MM.1S (cell line): ENCODE measurements at places on chromosomes 2 and 18.

GRCh38 chr2:152445791-152446201 lies 110.8 kb downstream of the FMNL2 start:
- H3K36me3 ChIP-seq, result no peaks in the 10 kb centered on the region
- no peak overlapping the region for H3K4me3 ChIP-seq
- no peaks in the 10 kb centered on the region for H3K4me1 ChIP-seq
- DNase-seq, result no peak

GRCh38 chr2:152529420-152530115 lies 187.7 kb downstream of the PRPF40A start:
- H3K4me1 ChIP-seq, result no peaks in the 10 kb centered on the region
- H3K36me3 ChIP-seq, result no peaks in the 10 kb centered on the region
- DNase-seq, result no peak
- no peak overlapping the region for H3K4me3 ChIP-seq

GRCh38 chr2:146068051-146068450 lies 1548.1 kb upstream of the ZEB2 start:
- no peak overlapping the region for H3K4me3 ChIP-seq
- peaks cover 11% of the 10 kb centered on the region for H3K4me1 ChIP-seq
- no peaks in the 10 kb centered on the region for H3K36me3 ChIP-seq
- peak; percentile 38 for DNase-seq
- H3K27ac ChIP-seq, result peak overlapping the region; percentile 23; the same call in 1 of the 2 replicates

DNA sequence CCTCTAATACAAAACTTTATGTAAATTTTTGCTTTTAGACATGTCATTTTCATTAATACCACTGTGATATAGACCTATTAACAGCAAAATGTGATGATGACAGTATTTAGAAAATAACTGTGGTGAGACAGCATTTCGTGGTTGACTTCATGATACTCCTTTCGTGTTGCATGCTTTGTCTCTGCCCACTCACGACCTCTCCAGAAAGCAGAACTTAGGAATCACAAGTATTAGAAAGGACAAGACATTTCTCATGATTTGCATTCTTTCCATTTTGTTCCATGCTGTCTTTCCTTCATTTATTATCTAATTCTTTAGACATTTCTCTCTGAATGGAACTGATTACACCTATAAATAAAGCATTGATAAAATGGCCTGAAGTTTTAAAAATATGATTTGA lies 85.2 kb upstream of the POU3F3 start:
- H3K27me3 ChIP-seq, result no peaks in the 10 kb centered on the region
- no peaks in the 10 kb centered on the region for H3K36me3 ChIP-seq
- no peak overlapping the region for H3K27ac ChIP-seq

DNA sequence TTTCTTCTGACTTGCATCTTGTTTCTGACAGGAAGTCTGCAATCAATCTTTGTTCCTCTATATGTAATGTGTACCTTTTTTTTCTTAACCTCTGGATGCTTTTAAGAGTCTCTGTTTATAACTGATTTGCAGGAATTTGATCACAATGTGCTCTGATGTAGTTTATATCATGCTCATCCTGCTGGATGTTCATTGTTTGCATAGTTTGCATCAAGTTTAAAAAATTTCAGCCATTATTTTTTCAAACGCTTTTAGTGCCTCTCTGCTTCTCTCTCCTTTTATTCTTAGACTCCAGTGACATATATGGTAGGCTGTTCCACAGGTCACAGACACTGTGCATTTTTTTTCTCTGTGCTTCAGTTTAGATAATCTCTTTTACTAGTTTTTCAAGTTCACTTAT lies 23.9 kb downstream of the RBKS start:
- no peaks in the 10 kb centered on the region for H3K27me3 ChIP-seq
- DNase-seq, result no peak
- no peaks in the 10 kb centered on the region for H3K36me3 ChIP-seq
- no peaks in the 10 kb centered on the region for H3K4me1 ChIP-seq
- H3K27ac ChIP-seq, result no peak overlapping the region

GRCh38 chr2:227485429-227485828 lies 13.5 kb downstream of the AGFG1 start:
- no peak overlapping the region for H3K4me3 ChIP-seq
- no peak overlapping the region for H3K27ac ChIP-seq
- no peak for DNase-seq
- H3K36me3 ChIP-seq, result no peaks in the 10 kb centered on the region
- no peaks in the 10 kb centered on the region for H3K27me3 ChIP-seq

GRCh38 chr2:4528773-4529172 lies 825.4 kb downstream of the DCDC2C start:
- H3K27me3 ChIP-seq, result no peaks in the 10 kb centered on the region
- H3K27ac ChIP-seq, result no peak overlapping the region
- H3K36me3 ChIP-seq, result no peaks in the 10 kb centered on the region
- no peak overlapping the region for H3K4me3 ChIP-seq

- H3K4me3 ChIP-seq, result no peak overlapping the region
- no peak overlapping the region for H3K27ac ChIP-seq
- H3K27me3 ChIP-seq, result no peaks in the 10 kb centered on the region
- H3K4me1 ChIP-seq, result 0 out of 2 replicates have a peak, but pooled peaks cover 7% of the 10 kb centered on the region
- DNase-seq, result no peak
These were observed 121.5 kb downstream of the RTN4 start for GRCh38 chr2:54928719-54929118.

- peak; percentile 60 for DNase-seq
- no peak overlapping the region for H3K27ac ChIP-seq
- no peaks in the 10 kb centered on the region for H3K4me1 ChIP-seq
- no peak overlapping the region for H3K4me3 ChIP-seq
- no peaks in the 10 kb centered on the region; the same call in 1 of the 2 replicates for H3K36me3 ChIP-seq
These were observed 40.0 kb upstream of the MCM6 start for GRCh38 chr2:135916207-135916606.

GRCh38 chr18:68865021-68865420 lies 67.1 kb downstream of the CCDC102B start:
- H3K27ac ChIP-seq, result no peak overlapping the region
- no peak overlapping the region for H3K4me3 ChIP-seq
- no peaks in the 10 kb centered on the region for H3K36me3 ChIP-seq
- no peak for DNase-seq

DNA sequence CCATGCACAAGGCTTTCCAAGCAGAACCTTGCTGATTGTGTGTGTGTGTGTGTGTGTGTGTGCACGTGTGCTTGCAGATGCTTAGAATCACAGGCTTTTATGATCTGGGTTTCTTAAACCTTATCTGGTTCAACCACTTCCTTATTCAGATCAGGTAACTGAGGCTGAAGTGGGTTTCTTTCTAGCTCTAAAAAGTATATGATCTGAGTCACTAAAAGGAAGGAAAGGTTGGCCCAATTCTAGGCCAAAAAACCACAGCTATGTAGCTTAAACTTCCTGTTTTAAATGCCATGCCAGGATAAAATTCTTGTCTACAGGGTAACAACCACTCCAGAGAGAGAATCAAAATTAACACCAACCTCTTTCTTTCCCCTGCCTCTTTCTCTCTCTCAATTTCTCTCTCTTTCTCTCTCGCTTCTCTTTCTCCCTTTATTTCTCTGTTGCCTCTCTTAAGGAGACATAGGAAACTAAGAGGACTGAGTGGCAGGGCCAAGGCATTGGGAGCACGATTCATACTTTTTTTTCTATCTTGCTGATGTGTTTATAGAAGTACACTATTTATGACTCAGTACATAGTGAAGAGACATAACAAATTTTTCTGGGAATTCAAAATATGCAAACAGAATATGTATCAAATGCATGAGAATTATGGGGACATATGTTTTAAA lies 140.3 kb downstream of the TRIB2 start:
- DNase-seq, result peak; percentile 86
- no peaks in the 10 kb centered on the region for H3K27me3 ChIP-seq
- H3K4me1 ChIP-seq, result peaks cover 35% of the 10 kb centered on the region
- no peaks in the 10 kb centered on the region for H3K36me3 ChIP-seq

DNA sequence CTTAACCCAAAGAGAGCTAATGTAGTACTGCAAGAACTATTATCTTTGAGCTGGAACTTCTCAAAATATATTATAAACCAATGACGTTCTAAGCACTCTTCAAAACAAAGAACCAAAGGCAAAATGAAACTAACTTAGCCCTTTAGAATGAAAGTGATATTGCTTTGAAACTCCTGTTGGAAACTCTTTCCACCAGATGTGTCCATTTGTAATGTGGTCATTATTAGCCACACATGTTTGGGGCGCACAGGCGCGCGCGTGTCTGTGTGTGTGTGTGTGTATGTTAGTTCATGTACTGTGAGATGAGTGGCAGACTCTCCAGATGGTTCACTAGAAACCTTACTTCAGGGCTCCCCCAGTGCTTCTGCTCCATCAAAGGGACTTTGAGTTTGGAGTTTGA lies 323.4 kb downstream of the BCL11A start:
- no peak overlapping the region for H3K4me3 ChIP-seq
- H3K27me3 ChIP-seq, result no peaks in the 10 kb centered on the region
- no peak overlapping the region; the same call in 1 of the 2 replicates for H3K27ac ChIP-seq
- peak; percentile 73 for DNase-seq

DNA sequence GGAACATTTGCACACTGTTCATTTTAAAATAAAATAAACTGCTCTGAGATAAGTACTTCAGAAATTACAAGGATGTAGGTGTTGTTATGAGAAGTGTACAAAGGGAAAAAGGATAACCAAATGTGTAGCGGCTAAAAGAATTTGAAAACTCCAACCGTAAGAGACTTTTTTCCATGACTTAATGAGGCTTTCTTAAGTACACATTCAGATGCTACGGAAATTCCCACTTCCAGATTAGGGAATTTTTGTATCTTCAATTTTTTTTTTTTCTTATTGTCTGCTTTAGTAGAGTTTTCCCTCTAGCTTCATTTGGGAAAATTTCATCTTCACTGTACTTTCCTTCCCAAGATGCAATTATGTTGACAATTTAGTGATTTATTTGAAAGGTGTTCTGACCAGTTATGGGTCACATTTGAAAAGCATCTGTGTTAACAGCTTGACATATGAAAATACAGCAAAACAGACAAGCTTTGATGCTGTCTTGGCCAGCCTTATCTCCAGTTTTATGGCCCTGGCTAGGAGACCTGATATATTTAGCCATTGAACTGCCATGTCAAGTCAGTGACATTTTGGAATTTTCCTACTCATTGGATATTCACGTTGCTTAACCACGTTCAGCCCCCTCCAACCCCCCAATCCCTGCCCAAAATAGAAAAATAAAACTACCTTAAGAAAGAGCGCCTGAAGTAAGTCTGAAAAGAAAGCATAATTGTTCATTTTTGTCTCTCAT lies 105.6 kb downstream of the FEZ2 start:
- DNase-seq, result no peak
- H3K27ac ChIP-seq, result no peak overlapping the region
- H3K27me3 ChIP-seq, result no peaks in the 10 kb centered on the region
- H3K36me3 ChIP-seq, result no peaks in the 10 kb centered on the region

DNA sequence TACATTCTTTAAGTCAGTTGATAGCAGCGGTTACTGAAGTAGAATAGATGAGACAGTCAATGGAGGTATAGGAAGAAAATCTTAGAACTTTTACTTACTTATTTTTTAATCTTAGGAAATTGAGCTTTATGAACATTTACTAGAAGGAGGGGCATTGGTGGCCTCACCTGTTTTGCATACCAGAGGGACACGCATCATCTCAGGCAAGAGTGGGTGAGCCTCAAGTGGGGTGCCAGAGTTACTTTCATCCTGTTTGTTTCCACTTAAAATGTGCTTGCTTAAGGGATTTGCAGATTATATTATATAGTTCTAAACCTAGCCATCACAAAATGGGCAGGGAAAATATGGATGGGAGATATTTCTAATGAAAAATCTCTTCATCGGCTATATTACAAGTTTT lies 61.6 kb downstream of the WDR7 start:
- no peak overlapping the region for H3K4me3 ChIP-seq
- no peaks in the 10 kb centered on the region for H3K27me3 ChIP-seq
- H3K27ac ChIP-seq, result no peak overlapping the region
- peaks cover 5% of the 10 kb centered on the region; the same call in 1 of the 2 replicates for H3K4me1 ChIP-seq
- no peaks in the 10 kb centered on the region for H3K36me3 ChIP-seq

- H3K4me1 ChIP-seq, result no peaks in the 10 kb centered on the region
- no peak for DNase-seq
- H3K27me3 ChIP-seq, result no peaks in the 10 kb centered on the region
- no peak overlapping the region for H3K4me3 ChIP-seq
- H3K27ac ChIP-seq, result no peak overlapping the region
These were observed 135.8 kb upstream of the LTBP1 start for GRCh38 chr2:32810909-32811495.

DNA sequence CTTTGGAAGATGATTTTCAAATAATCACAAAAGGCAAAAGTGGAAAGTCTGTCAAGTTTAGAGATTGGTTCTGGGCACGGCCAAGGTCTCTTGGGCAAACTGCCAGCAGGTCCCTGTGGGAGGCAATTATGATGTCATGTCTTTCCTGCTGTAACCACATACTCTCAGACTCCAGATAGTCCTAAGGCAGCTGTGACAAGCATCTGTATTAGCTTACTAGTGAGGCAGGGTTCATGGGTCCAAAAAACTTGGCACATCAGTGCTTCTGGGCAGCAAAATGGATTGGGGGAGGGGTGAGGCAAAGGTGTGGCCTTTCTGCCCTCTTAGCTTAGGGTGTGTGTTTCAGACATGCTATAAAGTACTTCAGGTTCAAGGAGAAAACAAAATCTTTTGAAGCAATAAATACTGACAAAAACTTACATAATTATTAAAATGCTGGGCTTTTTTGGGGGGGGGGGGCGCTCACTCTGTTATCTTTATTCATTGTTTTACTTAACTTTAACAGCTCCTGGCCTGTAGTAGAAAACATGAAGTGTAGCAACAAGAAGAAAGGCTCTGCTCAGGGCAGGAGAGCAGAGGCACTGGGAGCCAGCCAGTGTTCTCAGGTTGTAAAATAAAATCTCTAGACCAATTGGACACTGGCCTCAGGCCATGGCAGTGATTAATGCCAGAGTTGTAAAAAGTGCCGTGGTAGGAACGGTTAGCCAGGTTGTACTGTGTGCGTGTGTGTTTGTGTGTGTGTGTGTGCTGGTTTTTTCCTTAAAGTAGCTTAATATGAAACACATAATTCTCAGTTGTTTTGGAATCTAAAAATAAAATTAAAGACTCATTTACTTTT lies 14.3 kb upstream of the TANC1 start:
- DNase-seq, result peak; percentile 87
- no peak overlapping the region for H3K27ac ChIP-seq
- H3K4me1 ChIP-seq, result peaks cover 7% of the 10 kb centered on the region
